ENCODE measurements at places on chromosomes 2 and 18.

- no peak for DNase-seq
Observed at GRCh38 chr18:79400091-79400590, 4.4 kb downstream of the NFATC1 start.

- no peak for DNase-seq
Observed at GRCh38 chr2:231378026-231378722, 17.3 kb upstream of the B3GNT7 start.

DNA sequence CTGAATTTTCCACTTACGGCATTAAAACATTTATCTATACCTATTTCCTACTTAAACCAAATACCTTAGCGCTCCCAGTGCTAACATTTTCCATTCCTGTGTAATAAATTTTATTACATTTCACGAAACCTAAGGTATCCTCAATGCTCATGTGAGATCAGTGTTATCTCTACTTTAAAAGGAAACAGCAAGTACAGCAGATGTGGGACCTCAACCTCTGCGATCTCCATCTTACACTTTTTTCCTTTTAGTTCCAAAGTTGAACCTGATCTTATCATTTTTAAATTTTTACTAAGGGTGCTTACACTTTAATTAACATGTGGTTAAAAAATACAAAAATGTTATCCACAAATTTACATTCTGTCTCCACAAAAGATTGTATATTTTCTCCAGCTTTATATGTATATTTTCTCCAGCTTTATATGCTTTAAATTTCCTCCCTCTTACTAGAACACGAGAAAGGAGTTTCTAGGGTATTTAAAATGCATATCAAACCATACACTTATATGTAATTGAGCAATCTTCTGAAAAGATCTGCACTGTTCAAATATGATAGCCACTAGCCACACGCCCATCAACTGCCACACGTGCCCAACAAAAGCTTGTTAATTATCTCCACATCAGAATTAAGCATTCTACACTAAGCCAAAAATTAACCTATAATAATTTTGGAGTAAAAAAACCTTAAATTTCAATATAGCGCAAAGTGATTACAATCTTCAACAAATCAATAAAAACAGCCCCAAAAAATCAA, 38.1 kb downstream of the MBOAT2 start:
- DNase-seq = no peak

DNA sequence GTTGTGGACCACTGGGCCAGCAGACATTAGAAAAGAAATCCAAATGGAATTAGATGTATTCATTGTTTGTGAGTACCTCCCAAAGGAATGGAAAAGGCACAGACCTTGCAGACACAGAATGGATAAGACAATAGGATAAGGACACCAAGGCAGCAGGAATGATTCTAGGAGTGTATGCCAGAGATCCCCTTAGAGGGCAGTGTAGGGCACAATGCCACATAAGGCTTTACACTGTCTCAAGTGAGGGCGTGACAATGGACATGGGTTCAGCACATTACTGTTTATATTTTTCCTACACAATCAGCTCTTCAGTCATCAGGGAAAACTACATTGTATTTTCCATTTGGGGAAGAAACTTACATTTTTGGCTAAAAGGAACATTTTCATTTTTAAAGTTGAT, 250.9 kb downstream of the PTH2R start:
- no peak for DNase-seq

DNA sequence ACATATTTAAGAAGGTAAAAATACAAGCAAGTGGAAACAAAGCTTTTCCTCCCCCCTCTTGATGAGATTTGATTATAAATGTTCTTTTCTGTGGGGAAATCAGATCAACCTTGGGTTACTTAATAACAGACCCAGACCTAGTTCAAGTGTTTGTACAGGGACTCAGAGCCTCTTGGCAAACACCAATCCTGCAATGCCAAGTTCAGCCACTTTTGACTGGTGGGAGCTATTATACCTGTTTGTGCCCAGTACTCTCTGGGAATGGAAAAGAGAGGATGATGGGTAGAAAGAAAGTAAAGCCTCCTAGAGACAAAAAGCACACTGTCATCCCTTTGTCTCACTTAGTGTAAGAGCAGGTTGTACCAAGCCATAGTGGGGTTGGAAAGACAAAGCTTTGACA, 63.8 kb upstream of the EPHA4 start:
- no peak for DNase-seq

Data from globus pallidus (tissue), 1 donor.